Karpas-422 (cell line): ENCODE measurements at places on chromosomes 6 and 20. TPM values are rescaled to one million over a fixed set of nuclear protein-coding genes. Genes with fewer than 3 reads are reported as not detected.

Gene GABRR2
- total RNA-seq: 0.11 and 0.22 TPM in 2 replicates

Gene TFAP2D
- total RNA-seq: not detected in 2 replicates

Gene SLC22A3
- not detected in 2 replicates for total RNA-seq

Gene MOXD1
- not detected in 2 replicates for total RNA-seq

Gene TMEM14A
- 23.7 and 61.3 TPM in 2 replicates for total RNA-seq

Gene WFDC10B
- not detected in 2 replicates for total RNA-seq

Gene TPX2
- 54.0 and 55.5 TPM in 2 replicates for total RNA-seq

Gene NOTCH4
- total RNA-seq: 1.5 and 5.2 TPM in 2 replicates

- no peak overlapping the region for H3K27ac ChIP-seq
- H3K4me3 ChIP-seq: no peak overlapping the region
- H3K27me3 ChIP-seq: no peaks in the 10 kb centered on the region
Measured at GRCh38 chr20:49682278-49682677, 31.4 kb downstream of the B4GALT5 start.

DNA sequence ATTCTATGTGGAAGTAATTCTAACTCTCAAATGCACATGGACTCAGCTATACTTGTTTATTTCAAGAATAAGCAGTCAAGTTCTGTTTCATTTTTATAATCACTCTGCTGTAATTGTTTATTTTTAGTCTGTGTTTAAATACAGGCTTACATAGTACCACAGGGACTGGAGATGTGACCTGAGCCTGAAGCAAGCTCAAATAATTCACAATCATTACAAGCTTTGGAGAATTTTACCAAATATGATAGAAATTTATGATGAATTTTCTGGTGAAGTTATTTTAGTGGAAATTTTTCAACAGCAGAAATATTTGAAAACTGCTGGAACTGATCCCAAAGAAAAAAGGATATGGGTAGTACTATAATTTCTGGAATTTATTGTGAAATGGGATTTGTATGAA, 41.6 kb upstream of the DSE start:
- H3K36me3 ChIP-seq: no peaks in the 10 kb centered on the region
- H3K27me3 ChIP-seq: no peaks in the 10 kb centered on the region
- no peak overlapping the region for H3K4me3 ChIP-seq
- no peak for DNase-seq

GRCh38 chr6:106574741-106575458, 54.4 kb downstream of the RTN4IP1 start:
- no peaks in the 10 kb centered on the region for H3K4me1 ChIP-seq
- no peak overlapping the region for H3K27ac ChIP-seq
- no peak for DNase-seq
- H3K4me3 ChIP-seq: no peak overlapping the region
- H3K27me3 ChIP-seq: no peaks in the 10 kb centered on the region

DNA sequence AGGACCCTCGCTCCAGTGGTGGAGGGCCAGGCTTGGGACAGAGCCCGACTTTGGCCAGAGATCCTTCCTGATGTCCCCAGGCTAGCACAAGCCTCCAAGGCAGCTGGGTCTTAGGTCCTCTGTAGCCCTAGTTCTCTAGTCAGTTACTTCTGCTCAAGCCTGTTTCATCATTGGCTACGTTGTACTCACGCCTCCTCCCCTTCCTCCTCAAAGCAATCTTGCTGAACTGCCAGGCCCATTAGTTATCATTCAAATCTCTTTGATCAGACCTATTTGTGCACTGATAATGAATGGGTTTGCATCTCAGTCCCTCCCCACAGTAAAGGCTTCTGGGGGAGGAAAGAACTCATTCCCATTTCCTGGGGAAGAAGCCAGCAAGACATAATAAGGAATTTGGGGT, 256.8 kb downstream of the NFATC2 start:
- H3K27me3 ChIP-seq: peaks cover 3% of the 10 kb centered on the region; the same call in 1 of the 2 replicates
- H3K4me3 ChIP-seq: no peak overlapping the region
- DNase-seq: no peak
- H3K36me3 ChIP-seq: no peaks in the 10 kb centered on the region

DNA sequence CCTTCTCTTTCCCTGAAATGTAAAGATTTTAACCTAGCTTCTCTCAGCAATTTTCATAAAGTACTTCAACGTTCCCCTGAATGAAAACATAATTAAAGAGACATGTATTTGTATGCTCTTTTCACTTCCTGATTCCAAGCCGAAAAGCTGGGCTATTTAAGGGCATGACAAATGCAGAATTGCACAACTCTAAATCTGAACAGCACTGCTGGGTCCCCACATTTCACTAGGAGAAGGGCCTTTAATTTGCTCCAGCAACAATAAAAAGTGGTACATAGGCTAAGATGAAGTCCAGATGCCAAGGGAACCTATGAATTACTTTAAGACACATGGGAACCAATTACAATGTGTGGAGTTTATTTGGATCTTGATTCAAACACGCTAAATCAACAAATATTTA, 42.0 kb downstream of the IRAK1BP1 start:
- no peak overlapping the region for H3K27ac ChIP-seq
- H3K36me3 ChIP-seq: no peaks in the 10 kb centered on the region
- peak; percentile 52 for DNase-seq
- H3K4me3 ChIP-seq: no peak overlapping the region
- H3K27me3 ChIP-seq: no peaks in the 10 kb centered on the region

GRCh38 chr20:32072168-32072750, 20.2 kb downstream of the HCK start:
- DNase-seq: no peak
- H3K27me3 ChIP-seq: no peaks in the 10 kb centered on the region
- H3K36me3 ChIP-seq: no peaks in the 10 kb centered on the region
- peaks cover 16% of the 10 kb centered on the region for H3K4me1 ChIP-seq
- no peak overlapping the region for H3K27ac ChIP-seq

DNA sequence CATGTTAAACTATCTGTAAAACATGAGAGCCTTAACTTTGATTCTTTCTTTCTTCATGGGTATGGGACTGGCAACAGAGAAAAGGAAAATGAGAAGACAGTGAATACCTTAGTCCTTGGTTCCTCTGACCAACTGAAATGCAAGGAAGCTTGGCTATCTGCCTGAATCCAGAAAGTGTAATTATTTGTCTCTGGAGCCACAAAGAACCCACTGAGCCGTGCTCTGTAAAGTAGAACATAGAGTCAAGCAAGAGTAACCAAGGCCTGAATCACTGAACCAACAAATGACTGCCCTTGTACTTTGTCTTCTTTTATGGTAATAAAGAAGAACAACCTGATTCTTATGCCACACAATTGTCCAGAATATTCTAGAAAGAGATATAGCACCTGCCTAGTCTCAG, 27.6 kb downstream of the PKHD1 start:
- no peak overlapping the region for H3K27ac ChIP-seq
- no peak overlapping the region for H3K4me3 ChIP-seq
- no peaks in the 10 kb centered on the region for H3K36me3 ChIP-seq
- no peaks in the 10 kb centered on the region for H3K27me3 ChIP-seq
- H3K4me1 ChIP-seq: peaks cover 6% of the 10 kb centered on the region

DNA sequence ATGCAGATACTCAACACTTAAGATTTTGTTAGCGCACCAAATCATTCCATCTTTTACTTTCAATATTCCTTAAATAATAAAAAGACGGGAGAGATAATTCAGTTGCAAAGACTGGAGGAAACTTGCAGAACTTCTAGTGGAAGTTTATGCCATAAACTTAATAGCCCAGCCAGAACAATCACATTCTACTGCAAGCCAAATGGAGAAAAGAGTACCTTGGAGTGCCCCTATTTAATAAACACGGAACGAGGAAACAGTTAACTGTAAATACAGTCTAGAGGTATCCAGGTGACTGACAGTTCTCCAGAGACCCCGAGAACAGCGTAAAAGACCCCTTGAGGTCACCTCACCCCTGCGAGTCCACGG, 635 bp downstream of the SLC35B3 start:
- H3K27ac ChIP-seq: peak overlapping the region; percentile 54
- no peaks in the 10 kb centered on the region for H3K27me3 ChIP-seq
- peak overlapping the region; percentile 84 for H3K4me3 ChIP-seq
- DNase-seq: no peak
- H3K36me3 ChIP-seq: peaks cover 12% of the 10 kb centered on the region

DNA sequence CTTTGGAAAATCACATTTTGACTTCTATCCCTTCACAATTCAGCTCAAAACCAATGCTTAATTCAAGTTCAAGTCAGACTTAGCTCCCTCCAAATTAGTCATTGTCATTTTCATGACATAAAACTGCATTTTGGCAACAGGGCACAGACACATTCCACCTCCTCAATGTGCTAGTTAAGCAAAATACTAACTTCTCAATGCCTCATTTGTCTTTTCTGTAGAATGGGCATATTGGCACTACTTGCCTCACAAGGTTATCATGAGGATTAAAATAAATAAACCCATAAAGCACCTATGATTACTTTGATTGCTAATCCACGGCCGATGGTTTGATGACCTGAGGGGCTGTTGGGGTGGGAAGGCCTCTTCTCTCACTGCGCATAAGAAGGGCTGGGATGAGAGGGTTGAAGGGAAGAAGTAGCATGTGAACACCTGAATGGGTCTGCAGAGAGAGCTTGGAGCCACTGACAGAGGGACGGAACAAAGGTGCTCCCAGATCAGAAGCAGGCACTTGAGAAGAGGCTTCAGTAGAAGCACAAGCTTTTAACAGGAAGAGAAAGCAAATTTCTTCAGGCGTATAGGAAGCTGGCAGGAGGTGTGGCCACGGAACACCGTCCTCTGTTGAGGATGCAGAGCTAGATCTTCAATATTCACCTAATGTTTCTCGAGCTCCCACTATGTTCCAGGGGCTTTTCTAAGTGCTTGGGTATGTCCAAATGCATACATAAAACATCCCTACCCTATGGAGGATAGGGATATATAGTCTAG, 11.7 kb upstream of the TBC1D7 start:
- no peaks in the 10 kb centered on the region for H3K27me3 ChIP-seq
- no peak overlapping the region for H3K27ac ChIP-seq
- no peaks in the 10 kb centered on the region for H3K36me3 ChIP-seq
- DNase-seq: peak; percentile 60

GRCh38 chr20:17935186-17935585, 33.4 kb downstream of the SNX5 start:
- no peak overlapping the region for H3K4me3 ChIP-seq
- no peaks in the 10 kb centered on the region; the same call in 1 of the 2 replicates for H3K36me3 ChIP-seq
- no peaks in the 10 kb centered on the region for H3K27me3 ChIP-seq
- peaks cover 12% of the 10 kb centered on the region for H3K4me1 ChIP-seq
- no peak overlapping the region for H3K27ac ChIP-seq

GRCh38 chr6:135521431-135521830, 23.9 kb upstream of the AHI1 start:
- H3K4me1 ChIP-seq: no peaks in the 10 kb centered on the region
- H3K4me3 ChIP-seq: no peak overlapping the region
- no peak for DNase-seq
- H3K27ac ChIP-seq: no peak overlapping the region

DNA sequence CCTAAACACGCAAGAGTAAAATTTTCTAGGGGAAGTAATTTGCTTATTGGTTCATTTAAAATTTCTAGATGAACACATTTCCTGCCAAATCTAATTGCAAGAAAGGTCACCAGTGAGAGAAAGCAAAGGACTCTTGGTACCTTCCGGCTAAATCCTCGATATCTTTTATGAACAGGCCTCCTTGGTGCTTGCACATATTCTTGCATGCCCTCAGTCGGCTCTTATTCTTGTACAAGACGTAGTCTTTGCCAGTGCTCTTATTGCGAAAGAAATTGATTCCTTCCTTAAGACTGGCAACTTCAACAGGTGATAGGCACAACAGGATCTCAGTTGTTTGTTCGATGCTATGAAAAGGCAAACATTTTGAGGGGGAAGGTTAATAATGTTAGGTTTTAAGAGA, 141.7 kb upstream of the CARMIL1 start:
- DNase-seq: no peak
- no peaks in the 10 kb centered on the region for H3K36me3 ChIP-seq
- H3K27ac ChIP-seq: no peak overlapping the region
- H3K4me1 ChIP-seq: peaks cover 20% of the 10 kb centered on the region
- peak overlapping the region; percentile 64 for H3K4me3 ChIP-seq

DNA sequence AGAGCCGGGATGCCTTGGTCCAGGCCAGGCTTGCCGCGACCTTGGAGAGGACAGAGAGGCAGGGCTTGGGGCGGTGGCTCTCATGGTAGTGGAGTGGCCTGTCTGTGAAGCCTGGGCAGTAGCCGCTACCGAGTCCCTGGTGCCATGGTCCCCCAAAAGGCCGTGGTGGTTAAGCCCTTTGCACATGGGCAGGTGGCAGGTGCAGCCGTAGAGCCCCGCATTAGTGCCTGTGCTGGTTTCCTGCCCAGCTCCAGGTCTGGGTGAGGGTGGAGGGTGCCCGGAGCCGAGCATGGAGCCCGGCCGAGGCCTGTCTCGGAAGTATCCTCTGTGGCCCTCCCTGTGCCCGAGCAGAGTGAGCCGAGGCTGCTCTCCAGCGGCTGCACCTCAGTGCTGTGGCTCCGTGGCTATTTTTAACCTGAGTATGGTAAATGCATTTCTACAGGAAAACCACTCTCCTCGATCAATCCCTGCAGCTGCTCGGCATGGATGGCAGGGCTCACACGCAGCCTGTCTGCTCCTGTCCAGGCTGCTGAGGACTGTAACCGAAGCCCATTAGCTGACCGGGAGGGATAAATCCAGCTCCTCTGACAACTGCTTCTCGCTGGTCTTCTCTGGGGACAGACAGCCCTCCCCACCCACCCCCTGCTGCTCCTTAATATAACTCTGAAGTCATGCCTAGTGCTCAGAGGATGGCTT, 36.3 kb upstream of the GATA5 start:
- no peak for DNase-seq
- H3K4me3 ChIP-seq: no peak overlapping the region
- H3K27me3 ChIP-seq: no peaks in the 10 kb centered on the region
- no peaks in the 10 kb centered on the region for H3K4me1 ChIP-seq
- H3K27ac ChIP-seq: no peak overlapping the region

GRCh38 chr6:111418971-111419693, 63.9 kb downstream of the REV3L start:
- DNase-seq: no peak
- H3K4me1 ChIP-seq: peaks cover 31% of the 10 kb centered on the region
- H3K36me3 ChIP-seq: peaks cover 13% of the 10 kb centered on the region; the same call in 1 of the 2 replicates
- H3K27me3 ChIP-seq: no peaks in the 10 kb centered on the region
- no peak overlapping the region for H3K27ac ChIP-seq
- H3K4me3 ChIP-seq: no peak overlapping the region

- H3K27me3 ChIP-seq: no peaks in the 10 kb centered on the region
- H3K4me1 ChIP-seq: no peaks in the 10 kb centered on the region
- DNase-seq: no peak
- no peak overlapping the region for H3K4me3 ChIP-seq
- H3K36me3 ChIP-seq: no peaks in the 10 kb centered on the region
- H3K27ac ChIP-seq: no peak overlapping the region
Measured at GRCh38 chr6:73248192-73248903, 14.6 kb downstream of the KHDC1 start.

- no peak overlapping the region for H3K27ac ChIP-seq
- DNase-seq: no peak
- H3K4me1 ChIP-seq: no peaks in the 10 kb centered on the region
- no peaks in the 10 kb centered on the region for H3K36me3 ChIP-seq
- H3K27me3 ChIP-seq: no peaks in the 10 kb centered on the region
Measured at GRCh38 chr6:12635813-12636212, 80.8 kb upstream of the PHACTR1 start.

DNA sequence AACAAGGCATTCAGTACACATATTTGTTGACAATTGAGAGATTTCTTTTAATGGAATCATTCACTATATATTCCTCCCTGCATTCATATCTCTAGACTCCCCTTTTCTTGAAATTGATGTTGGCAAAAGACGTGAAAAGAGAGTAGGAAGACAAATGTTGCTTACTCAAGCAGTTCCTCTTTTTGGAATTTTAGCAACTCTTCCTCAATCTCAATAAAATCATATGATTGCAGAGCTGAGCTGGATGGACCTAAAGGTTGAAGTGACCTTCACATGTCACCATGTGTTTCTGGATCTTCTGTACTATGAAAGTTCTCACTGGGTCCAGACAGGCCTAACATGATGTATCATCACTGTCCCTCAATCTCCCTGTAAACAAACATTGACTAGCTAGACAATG, 18.6 kb downstream of the ADGRF1 start:
- no peak for DNase-seq
- peaks cover 8% of the 10 kb centered on the region for H3K4me1 ChIP-seq
- H3K4me3 ChIP-seq: no peak overlapping the region
- no peak overlapping the region for H3K27ac ChIP-seq
